ENCODE measurements at places on chromosomes 11 and 22.

DNA sequence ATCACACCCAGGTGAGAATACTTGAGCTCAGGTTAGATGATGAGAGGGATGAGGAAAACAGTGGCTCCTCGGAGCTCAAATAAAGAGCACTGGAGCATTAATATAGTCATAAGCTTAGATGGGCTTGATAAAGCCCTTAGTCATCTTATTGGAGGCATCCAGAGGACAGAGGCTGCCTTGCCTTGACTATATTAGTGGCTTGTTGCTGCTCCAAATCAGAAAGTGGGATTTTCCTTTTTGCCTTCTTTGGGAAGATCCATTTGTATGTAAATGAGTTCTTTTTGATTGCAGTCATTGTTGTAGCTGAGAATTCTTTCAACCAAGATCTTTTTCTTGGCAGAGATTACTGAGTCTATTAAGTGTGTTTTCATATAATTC is 18.9 kb downstream of the ADM start:
- no peak for DNase-seq

DNA sequence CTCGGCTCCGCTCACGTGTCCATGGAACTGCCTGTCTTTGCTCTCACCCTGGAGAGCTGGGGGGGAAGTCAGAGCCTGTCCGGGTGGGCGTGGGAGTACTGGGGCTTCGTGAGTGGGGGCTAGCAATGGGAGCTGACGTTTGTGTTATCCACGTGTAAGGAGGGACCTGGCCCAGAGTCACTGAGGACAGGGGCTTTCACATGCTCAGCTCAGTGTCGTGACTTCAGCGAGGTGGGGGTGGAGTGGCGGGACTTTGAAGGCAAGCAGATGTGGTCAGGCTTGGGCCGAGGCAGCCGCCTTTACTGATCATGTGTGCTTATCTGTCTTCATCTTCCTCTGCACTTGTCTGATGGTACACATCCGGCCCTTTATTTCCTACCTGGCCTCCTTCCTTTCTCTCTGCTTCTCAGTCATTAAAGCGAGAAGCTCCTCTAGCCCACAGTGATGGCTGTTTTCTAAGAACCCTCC is 113.1 kb upstream of the NNMT start:
- peak; percentile 52 for DNase-seq

- DNase-seq = no peak
Measured at GRCh38 chr22:47586038-47586437, 823.6 kb downstream of the TBC1D22A start.

DNA sequence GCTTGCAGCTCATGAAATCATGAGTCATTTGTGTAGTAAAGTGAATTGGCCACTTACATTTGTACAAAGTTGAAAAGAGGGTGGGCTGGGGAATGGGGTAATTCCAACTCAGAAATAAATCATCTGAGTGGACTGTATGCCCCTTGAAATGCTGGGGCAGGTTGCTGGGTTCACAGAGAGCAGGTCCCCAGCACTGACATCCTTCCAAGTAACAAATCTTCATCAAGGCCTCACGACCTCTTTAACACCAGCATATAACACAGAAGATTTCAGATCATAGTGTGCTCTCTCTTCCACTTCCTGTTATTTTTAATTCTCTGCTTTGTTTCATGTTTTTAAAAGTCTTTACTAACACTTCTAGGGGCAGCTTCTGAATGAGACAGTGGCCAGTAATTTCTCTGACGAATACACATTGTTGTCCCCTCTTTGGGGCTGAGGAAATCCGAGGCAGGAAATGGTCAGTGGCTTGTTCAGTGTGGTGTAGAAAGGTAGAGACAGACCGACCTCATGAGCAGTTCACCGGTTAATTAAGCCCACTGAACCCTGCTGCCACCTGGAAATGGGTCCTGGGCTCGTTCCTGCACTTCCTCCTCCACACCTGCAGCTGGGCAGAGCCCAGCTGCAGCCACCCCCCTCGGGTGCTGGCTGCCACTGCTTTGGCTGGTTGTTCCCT is 127.7 kb downstream of the MAML2 start:
- DNase-seq = no peak

DNA sequence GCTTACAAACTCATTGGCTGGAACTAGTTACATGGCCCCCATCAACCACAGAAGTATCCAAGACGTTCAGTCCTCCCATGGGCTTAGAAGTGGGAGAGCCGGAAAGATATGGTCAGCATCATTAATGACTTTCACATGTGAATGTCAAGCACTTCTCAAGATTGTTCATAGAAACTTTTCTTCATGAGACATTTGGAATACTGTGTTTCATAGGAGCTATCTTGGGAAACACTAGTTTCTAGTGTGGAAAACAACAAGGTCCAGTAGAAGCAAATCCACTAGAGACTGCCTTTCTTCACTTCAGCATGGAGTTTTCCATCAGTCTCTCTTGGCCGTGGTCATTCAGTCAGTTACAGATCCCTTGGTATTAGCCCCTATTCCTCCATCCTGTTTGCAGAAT is 160.9 kb downstream of the C11orf91 start:
- DNase-seq = no peak

DNA sequence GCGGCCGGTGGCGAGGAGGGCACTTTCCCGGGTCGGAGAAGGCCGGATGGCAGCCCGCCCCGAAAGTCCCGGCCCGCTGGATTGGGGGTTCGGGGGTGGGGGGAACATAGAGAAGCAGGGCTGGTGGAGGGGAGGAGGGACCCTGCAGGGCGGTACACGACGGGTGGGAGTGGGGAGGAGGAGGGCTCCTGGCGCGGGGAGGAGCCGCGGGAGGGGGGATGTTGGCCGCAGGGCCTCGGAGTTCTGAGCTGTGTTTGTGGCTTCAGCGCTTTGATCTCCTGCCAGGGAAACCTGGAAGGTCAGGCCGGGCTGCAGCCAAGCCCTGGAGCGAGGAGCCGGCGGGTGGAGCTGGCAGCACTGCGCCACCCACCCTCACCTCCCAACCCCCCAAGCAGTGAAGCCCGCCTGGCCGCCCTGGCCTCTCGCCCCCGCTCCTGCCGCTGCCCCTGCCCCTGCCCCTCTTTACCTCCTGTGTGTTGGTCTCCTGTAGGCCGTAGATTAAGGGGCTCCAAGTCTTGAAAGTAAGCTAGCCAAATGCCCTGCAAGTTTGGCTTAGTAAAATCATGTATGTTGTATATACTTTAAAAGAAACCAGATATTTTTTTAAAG is 30.9 kb downstream of the C22orf31 start:
- no peak for DNase-seq

DNA sequence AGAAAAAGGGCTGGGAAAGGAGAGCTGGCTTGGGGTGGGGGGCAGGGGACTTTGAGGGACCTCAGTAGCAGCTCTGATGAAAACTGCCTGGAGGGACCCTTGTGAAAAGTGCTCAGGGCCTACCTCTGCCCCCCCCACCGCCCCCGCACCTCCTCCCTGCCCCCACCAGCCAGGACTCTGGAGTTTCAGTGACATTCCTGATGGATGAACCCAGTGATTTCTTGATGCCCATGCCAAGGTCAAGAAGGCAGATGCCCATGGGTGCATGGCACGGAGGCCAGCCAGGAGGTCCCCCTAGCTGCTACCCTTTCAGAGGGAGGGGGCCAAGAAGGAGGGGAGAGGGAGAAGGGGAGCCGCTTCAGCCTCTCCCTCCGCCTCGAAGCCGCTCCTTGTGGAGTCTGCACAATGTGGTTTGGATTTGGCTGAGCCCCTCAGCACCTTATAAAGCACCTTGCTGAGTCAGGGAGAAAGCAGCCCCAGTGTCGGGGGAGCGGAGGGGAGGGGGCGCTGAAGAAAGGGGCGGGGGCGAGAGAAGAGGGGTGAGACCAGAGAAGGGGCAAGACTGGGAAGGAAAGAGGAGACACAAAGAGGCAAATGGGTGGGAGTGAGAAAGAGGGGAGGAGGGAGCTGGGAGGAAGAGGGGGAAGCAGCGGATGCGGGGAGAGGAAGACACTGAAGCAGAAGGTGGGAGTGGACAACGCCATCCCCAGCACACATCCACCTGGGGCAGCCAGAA is 2.1 kb upstream of the CLCF1 start:
- DNase-seq = no peak
